Stimulated activated CD8-positive, alpha-beta memory T cell treated with anti-CD3 and anti-CD28 coated beads, Interleukin-2, amount 100 ng/mL, for 1 hour (primary cell): ENCODE measurements at places on chromosomes 5 and 9.

DNA sequence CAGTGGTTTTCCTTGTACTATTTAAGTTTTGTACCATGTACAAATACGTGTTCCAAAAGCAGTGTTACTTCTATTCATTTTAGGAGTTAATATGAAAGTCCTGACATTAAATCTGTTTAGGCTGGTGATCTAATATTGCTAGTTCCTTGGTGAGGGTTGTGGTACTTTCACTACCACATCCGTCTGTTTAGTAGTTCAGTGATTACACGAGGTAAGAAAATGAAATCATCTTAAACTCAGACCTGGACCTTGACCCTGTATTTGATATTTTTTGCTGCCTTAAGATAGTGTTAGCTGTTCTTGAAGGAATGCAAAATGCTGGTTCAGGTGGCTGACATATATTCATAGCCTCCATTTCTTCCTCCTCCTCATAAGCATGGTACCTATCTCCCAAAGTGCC is 50.3 kb downstream of the MTAP start:
- no peak for DNase-seq

DNA sequence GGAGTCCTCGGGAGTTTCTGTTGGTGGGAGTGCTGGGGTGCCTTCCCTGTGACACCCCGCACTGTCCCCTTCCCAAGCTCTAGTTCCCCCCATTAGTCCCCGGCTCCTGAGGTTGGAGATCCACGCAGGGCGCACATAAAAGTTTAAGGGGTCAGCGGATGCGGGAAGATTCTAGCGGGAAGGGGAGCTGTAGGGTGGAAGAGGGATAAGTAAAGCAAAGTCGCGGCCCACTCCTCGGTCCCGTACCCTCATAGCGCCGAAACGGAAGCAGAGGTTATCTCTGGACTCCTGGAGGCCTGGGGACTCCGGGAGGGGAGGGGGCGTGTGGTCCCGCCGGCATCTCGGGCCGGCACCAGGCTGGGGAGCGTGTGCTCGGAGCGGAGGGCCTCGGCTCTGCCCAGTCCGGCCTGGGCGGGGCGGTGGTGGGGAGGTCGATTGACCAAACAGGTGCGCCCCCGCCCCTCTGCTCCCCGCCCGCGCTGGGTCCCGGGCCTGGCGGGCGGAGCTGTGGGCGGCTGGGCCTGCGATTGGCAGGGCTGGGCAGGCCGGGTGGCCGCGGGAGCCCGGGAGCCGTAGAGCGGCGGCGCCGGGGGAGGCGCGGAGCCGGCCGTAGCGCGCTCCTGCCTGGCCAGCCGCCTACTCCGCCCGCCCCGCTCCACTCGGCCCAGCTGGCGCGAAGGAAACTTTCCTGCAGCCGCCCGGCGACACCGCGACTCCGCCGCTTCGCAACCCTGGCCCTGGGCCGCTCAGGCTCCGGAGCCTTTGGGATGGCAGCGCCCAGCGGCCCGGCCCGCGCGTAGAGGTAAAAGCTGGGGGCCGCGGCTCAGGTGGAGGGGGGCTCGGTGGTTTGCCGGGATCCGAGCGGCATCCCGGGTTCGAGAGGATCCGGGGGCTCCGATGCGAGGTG is 52.2 kb upstream of the DAB2IP start:
- no peak for DNase-seq

DNA sequence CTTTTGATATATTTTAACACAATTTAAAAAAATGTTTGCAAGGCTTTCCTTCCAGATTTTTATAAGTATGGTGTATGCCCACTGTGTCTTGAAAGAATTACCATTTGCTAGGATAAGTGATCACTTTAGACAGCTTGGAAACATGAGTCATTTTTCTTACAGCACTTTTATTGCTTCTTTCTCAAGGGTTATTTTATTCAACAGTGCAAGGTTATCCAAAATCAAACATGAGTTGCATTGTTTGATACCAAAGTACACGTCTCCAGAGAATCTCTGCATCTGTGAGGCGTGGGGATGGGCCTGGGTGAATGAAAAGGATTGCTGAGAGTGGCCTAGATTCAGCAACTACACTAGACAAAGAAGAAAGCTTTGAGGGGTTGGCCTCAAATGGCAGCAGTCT is 329.6 kb downstream of the ADAMTS6 start:
- no peak for DNase-seq

DNA sequence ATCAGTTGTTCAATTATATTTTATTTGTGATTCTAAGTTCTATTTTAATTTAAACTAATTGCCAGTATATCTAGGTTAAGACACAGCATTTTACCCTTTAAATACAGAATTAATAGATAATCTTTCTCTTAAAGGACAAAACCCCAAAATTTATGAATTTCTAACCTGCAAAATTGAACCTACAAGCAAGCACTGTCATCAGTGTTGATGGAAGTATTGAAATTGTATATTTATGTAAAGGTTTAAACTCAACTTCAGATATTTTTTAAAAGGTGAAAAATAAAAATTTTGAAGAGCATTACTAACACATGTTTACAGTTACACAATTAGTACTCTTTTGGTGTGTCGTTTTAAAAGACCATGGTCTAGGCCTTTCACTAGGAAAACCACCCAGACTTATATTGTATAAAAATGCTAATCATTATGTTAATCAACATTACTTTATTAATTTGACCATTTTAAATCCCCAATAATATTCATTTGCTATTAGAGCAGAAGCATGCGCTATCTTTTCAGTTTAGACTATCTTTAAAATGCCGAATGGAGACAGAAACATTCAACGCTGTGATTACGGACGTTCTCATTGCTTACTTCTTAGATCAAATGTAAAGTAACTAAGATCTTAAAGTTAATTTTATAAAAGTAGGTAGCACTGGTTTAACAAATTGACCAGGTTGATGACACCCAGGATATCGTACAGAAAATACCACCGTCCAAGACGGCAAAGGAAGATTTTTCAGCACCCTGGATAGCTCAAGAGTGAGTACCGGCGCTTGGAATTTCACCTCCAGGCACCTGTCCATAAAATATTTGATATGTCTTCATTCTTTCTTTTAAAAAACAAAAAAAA is 3.2 kb downstream of the OTP start:
- DNase-seq, result no peak

DNA sequence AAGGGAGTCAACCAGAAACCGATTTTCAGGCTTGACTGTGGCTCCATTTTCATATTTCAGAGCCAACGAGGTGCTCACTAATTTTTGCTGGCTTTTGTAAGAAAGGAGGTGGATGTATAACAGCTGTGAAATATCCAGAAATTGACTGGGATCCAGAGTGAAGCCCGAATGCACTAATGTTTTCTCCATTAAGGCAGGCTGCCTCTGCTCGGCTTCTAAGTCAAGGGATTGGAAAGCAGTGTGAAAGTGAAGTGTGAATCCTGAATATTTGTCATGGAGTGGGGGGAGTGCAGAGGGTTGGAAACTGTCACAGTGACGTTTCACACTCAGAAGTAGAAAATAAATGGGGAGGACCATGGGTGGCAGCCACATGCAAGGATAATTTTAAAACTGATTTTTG is 237.4 kb downstream of the GOLPH3 start:
- DNase-seq, result no peak

DNA sequence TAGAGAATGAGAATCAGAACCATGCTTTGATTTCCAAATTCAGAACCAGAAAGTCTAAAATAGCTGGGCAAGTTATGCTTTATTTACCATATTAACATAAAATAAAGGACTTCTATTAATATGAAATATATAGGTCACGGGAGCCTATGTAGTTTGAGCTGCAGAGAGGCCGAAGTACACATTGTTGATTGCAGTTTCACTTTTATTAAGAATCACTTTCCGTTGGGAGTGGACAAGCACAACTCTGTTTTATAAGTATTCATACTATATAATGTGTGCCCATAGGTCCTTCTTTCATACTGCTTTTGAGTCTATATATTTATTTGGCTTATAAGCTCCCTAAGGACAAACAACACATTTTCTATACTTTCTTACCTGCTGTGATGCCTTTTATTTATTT is 58.7 kb upstream of the DMRT3 start:
- no peak for DNase-seq

DNA sequence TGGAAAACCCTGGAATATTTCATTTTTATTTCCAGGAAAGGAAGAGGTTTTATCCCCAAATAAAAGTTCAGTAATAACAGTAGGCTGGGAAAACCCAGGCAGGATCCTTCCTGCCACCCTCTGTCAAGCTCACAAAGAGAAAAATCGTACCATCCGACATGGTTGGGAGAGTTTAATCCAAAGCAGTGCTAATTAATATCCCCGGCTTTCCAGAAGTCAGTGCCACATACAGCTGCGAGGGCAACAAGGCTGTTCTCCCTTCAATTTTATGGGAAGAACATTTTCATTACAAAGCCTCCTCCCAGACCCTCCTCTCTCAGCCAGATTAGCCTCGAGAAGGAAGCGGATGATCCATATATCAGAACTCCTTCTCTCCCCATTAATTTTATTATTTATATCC is 95.5 kb downstream of the PAX5 start:
- DNase-seq, result no peak

DNA sequence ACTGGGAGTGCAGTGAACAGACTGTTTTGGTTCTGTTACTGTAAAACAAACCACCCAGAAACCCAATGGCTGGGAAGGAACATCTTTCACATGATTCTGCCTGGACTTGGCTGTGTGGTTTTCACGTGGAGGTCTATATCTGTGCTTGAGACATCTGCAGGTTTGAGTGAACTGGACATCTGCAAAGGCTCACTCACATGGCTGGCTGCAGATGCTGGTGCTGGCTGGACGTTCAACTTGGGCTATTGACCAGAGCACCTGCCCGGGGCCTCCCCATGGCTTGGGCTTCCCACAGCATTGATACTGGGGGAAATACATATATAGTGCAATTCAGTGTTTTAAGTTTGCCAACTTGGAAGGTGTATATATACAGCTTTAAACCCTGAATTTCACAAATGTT is 6.8 kb downstream of the CTSL start:
- no peak for DNase-seq

- no peak for DNase-seq
These were observed 108.2 kb downstream of the TTLL11 start for GRCh38 chr9:121984726-121985402.

- no peak for DNase-seq
These were observed 96.7 kb downstream of the MRPS27 start for GRCh38 chr5:72223371-72223770.

- DNase-seq, result no peak
These were observed 109.7 kb downstream of the TRIO start for GRCh38 chr5:14252793-14253192.

DNA sequence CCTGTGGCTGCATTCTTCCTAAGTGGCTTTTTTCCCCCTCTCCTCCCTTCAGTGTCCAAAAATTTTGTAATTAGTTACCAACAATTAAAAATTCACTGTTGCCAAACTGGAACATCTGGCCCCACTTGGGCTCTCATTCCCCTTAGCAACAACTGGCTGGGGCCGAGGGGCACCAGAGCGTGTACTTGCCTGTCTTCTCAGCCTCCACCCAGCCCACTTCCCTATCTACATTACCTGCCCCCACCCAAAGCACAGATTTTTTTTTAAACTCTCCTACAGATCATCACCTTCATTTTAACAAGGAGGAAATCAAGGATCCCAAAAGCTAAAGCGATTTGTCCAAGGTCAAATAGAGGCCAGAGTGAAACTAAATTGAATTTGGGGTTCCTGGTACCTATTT is 278.8 kb downstream of the EBF1 start:
- DNase-seq, result no peak

- DNase-seq, result no peak
These were observed 1842.5 kb upstream of the CDH9 start for GRCh38 chr5:28880936-28881335.

- no peak for DNase-seq
These were observed 4.3 kb downstream of the RASGRF2 start for GRCh38 chr5:80964491-80964890.

- DNase-seq, result no peak
These were observed 60.4 kb downstream of the DAB2IP start for GRCh38 chr9:121711797-121712196.

DNA sequence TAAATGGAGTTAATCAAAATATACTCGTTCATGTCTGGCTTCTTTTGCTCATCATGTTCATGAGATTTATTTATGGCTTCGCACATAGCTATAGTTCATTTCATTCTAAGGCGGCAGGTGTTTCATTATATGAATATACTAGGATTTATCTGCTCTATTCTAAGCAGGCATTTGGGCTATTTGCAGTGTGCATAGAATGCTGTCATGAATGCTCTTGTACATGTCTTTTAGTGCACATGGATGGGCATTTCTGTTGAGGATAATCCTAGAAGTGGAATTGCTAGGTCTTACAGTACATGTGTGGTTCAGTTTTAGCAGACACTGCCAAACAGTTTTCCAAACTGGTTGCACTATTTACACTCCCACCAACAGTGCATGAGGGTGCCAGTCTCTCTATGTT is 285.3 kb upstream of the ADRA1B start:
- no peak for DNase-seq

DNA sequence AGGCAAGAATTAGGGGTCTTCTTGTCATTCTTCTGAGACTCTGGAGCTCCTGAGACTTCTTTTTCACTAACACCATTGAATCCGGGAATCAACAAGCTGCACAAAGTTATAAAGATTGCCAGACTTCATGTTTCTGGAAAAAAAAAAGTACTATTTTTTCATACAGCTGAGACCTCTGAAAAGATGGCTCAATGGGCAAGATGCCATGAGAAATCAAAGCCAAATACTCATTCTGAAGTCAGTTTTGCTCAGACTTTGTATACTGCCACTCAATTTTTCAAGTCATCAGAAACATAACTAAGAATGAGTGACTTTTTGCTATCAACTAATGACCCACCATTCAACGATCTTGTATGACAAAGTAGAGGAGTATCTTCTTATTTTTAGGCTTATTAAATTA is 512.0 kb downstream of the RAB3C start:
- no peak for DNase-seq

DNA sequence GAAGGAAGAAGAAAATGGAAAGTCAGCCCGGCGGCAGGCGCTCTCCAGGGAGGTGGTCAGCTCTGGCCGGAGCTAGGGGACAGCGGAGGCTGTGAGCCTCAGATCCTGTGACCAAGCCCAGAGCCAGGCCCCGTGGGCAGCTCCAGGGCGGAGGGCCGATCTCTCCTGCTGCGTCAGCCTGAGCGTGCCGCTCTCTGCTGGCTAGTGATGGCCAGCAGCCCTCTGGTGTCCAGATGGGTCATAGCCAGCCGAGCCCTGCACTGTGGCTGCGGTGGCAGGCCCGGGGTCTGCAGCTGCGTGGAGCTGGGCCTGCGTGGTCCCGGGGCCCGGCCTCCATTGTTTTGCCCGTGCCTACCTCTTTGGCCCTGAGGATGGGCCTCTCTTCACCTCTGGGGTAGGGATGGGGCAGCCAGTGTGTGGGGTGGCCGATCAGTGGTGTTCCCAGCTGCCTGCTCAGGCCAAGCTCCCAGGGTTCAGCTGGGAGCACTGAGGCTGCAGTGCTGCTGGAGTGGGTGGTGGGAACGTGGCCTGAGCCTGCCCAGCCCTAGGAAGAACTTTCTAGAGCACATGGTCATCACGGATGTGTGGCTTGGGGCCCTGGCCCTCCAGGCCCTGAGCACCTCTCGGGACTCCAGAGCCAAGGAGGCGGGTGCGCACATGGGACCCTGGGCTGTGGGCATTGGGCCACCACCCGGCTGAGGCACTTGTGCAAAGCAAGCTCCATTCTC is 17.1 kb upstream of the NRARP start:
- no peak for DNase-seq
